ENCODE measurements at places on chromosomes 2 and 18. TPM values are rescaled to one million over a fixed set of nuclear protein-coding genes. Genes with fewer than 3 reads are reported as not detected.

The CRYGC gene
- total RNA-seq, result not detected

The TRIM43 gene
- total RNA-seq, result not detected

The SF3B6 gene
- total RNA-seq, result 143 TPM

The EGR4 gene
- 1.2 TPM for total RNA-seq

The EXOC6B gene
- 7.8 TPM for total RNA-seq

The CTAGE1 gene
- not detected for total RNA-seq

The SAG gene
- not detected for total RNA-seq

The SATB2 gene
- 0.07 TPM for total RNA-seq

The EML6 gene
- 0.83 TPM for total RNA-seq

The RIT2 gene
- total RNA-seq, result not detected

DNA sequence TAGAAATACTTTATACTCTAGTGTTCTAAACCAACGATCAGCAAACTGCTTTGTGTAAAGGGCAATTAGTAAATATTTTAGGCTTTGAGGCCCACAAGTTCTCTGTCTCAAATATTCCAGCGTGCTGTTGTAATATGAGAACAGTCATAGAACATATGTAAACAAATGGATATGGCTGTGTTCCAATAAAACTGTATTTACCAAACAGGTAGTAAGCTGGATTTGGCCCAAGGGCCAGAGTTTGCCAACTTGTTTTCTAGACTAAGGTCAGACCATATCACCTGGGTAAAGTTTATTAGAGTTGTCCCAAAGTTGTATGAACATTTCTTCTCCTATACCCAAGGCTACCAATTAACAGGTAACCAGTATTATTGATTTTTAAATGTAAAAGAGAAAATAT lies 303.2 kb upstream of the MC4R start:
- H3K36me3 ChIP-seq, result no peaks in the 10 kb centered on the region
- no peak for DNase-seq
- H3K27me3 ChIP-seq, result no peaks in the 10 kb centered on the region

GRCh38 chr2:3467654-3468053 lies 51.7 kb downstream of the ADI1 start:
- H3K4me3 ChIP-seq, result no peak overlapping the region
- DNase-seq, result no peak
- peaks cover 36% of the 10 kb centered on the region for H3K36me3 ChIP-seq
- H3K27ac ChIP-seq, result no peak overlapping the region
- no peaks in the 10 kb centered on the region for H3K4me1 ChIP-seq
- no peaks in the 10 kb centered on the region for H3K27me3 ChIP-seq

DNA sequence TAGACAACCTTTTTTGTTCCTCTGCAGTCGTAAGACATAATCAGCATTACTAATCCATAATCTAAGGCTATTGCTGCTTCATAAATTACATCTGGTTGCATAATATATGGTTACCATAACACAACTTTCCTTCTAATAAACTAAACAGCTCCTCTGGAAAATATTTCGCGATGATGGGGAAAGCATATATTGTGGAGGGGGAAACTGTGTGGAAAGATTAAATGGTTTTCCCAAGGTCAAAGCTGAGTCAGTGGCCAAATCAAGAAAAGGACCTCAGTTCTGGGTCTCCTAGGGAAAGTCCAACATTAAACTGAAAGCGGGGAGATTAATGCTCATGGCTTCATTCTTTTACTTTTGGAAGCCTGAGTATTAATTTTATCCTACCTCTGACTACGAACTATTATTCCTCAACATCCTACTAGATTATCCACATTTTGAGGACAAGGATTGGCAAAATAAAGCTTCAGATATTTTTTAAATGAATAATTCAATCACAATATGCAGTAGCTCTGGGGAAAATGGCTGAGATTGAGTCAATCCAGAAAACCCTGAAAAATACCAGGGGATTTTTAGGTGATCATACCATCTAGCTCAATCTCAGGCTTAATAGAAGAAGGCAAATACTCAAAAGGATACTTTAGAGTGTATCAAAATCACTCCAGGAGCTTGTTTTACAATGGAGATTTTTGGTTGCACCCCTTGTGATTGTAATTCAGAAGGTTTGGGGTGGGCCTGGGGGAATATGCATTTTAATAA lies 33.8 kb upstream of the STK17B start:
- no peaks in the 10 kb centered on the region for H3K27me3 ChIP-seq
- H3K36me3 ChIP-seq, result peaks cover 4% of the 10 kb centered on the region
- H3K27ac ChIP-seq, result no peak overlapping the region
- DNase-seq, result no peak
- H3K4me1 ChIP-seq, result peaks cover 40% of the 10 kb centered on the region
- H3K4me3 ChIP-seq, result no peak overlapping the region

DNA sequence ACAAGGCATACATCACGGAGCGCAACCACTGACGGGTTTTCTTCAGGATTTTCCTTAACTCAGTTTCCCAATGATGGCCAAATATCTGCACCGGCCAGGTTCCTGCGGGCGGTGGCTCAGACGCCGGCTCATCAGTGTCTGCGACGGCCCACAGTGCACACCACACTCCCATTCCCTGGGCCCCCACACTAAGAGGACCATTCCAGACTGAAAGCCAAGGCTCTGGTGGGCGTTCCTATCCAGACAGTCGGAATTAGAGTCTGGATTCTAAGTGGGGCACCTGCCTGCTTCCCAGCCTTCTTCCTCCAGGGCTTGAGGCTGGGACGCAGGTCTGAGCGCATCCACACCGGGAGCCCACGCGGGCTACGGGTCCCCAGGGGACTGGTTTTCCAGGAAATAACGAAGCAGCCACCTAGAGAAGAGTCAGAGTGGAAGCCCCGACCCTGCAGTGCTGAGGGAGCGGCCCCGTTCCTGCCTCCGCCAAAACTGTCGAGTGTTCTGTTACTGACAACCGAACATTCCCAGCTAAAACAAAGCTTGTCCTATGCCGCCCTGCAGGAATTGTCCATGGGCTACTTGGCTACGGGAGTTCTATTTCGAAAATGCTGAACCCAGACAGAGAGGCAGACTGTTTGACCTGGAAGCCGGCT lies 75.3 kb downstream of the TMEM18 start:
- no peak overlapping the region for H3K27ac ChIP-seq
- no peak for DNase-seq
- H3K36me3 ChIP-seq, result no peaks in the 10 kb centered on the region
- H3K27me3 ChIP-seq, result no peaks in the 10 kb centered on the region
- no peaks in the 10 kb centered on the region for H3K4me1 ChIP-seq

GRCh38 chr2:61179701-61180639 lies 18.0 kb downstream of the C2orf74 start:
- H3K27ac ChIP-seq, result peak overlapping the region; percentile 46
- peak overlapping the region; percentile 95 for H3K4me3 ChIP-seq
- peaks cover 59% of the 10 kb centered on the region for H3K36me3 ChIP-seq
- peaks cover 7% of the 10 kb centered on the region for H3K27me3 ChIP-seq
- DNase-seq, result no peak

- H3K4me3 ChIP-seq, result no peak overlapping the region
- DNase-seq, result no peak
- no peaks in the 10 kb centered on the region for H3K4me1 ChIP-seq
- H3K27me3 ChIP-seq, result no peaks in the 10 kb centered on the region
Observed at GRCh38 chr2:71716697-71717624, 263.6 kb downstream of the DYSF start.

DNA sequence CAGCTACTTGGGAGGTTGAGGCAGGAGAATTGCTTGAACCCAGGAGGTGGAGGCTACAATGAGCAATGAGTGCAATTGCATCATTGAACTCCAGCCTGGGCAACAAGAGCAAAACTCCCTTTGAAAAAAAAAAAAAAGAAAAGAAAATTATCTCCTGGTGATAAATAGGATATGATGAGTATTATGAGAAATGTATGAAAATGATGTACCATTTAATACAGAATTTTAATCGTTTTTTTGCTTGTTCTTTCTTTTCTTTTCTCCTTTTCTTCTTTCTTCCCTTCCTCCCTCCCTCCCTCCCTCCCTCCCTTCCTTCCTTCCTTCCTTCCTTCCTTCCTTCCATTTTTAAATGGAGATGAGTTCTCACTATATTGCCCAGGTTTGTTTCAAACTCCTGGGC lies 40.4 kb downstream of the TTC27 start:
- H3K4me1 ChIP-seq, result peaks cover 2% of the 10 kb centered on the region
- no peak overlapping the region for H3K4me3 ChIP-seq
- peaks cover 38% of the 10 kb centered on the region for H3K36me3 ChIP-seq

DNA sequence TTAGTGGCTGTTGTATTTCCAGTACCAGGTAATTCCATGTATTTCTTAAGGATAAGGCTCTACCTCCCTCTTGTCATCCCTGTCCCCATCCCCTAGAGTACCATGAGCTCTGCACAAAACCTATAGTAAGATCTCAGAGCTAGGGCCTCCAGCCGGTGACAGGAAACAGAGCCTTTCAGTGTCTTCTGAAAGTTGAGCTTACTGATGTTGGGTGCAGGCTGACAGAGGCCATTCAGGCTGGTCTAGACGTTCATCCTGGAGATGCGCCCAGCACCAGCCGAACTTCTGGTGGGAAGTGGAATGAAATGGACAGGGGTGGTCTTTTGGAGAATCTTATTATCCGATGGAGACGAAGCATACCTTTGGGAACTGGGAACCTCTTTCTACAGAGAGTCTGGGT lies 16.7 kb upstream of the LYPD6B start:
- no peak for DNase-seq
- H3K4me3 ChIP-seq, result no peak overlapping the region
- peaks cover 1% of the 10 kb centered on the region for H3K27me3 ChIP-seq
- H3K4me1 ChIP-seq, result peaks cover 6% of the 10 kb centered on the region
- no peak overlapping the region for H3K27ac ChIP-seq
- no peaks in the 10 kb centered on the region for H3K36me3 ChIP-seq

GRCh38 chr2:171895786-171896185 lies 1.7 kb upstream of the SLC25A12 start:
- peaks cover 2% of the 10 kb centered on the region for H3K27me3 ChIP-seq
- no peak overlapping the region for H3K27ac ChIP-seq
- no peak overlapping the region for H3K4me3 ChIP-seq
- H3K4me1 ChIP-seq, result peaks cover 28% of the 10 kb centered on the region
- DNase-seq, result no peak

DNA sequence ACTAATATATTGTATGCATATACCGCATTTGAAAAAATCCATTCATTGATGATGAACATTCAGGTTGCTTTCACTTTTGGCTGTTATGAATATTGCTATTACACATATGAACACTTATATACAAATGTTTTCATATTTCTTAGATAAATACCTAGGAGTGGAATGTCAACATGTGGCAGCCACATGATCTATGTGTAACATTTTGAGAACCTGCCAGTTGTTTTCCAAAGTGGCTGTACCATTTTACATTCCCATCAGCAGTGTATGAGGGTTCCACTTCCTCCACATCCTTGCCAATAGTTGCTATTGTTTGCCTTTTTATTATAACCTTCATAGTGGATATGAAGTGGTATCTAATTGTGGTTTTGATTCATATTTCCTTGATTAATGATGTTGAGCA lies 40.5 kb downstream of the CCDC85A start:
- H3K4me1 ChIP-seq, result no peaks in the 10 kb centered on the region
- H3K36me3 ChIP-seq, result no peaks in the 10 kb centered on the region
- no peak overlapping the region for H3K4me3 ChIP-seq
- no peak for DNase-seq
- no peak overlapping the region for H3K27ac ChIP-seq
- H3K27me3 ChIP-seq, result no peaks in the 10 kb centered on the region

GRCh38 chr18:59961070-59961469 lies 61.3 kb downstream of the PMAIP1 start:
- peaks cover 13% of the 10 kb centered on the region for H3K4me1 ChIP-seq
- peaks cover 26% of the 10 kb centered on the region for H3K27me3 ChIP-seq
- DNase-seq, result no peak
- H3K4me3 ChIP-seq, result no peak overlapping the region
- H3K27ac ChIP-seq, result no peak overlapping the region

- peaks cover 9% of the 10 kb centered on the region for H3K27me3 ChIP-seq
- H3K27ac ChIP-seq, result no peak overlapping the region
- no peaks in the 10 kb centered on the region for H3K4me1 ChIP-seq
- no peaks in the 10 kb centered on the region for H3K36me3 ChIP-seq
- no peak for DNase-seq
Observed at GRCh38 chr18:56492136-56492535, 146.3 kb downstream of the TXNL1 start.

- H3K36me3 ChIP-seq, result no peaks in the 10 kb centered on the region
- no peak for DNase-seq
- peaks cover 32% of the 10 kb centered on the region for H3K27me3 ChIP-seq
- no peak overlapping the region for H3K27ac ChIP-seq
- no peak overlapping the region for H3K4me3 ChIP-seq
Observed at GRCh38 chr2:54350426-54350825, 94.4 kb upstream of the TSPYL6 start.

GRCh38 chr18:1252936-1253335 lies 348.3 kb downstream of the ADCYAP1 start:
- DNase-seq, result no peak
- H3K36me3 ChIP-seq, result no peaks in the 10 kb centered on the region
- no peaks in the 10 kb centered on the region for H3K4me1 ChIP-seq
- H3K27ac ChIP-seq, result no peak overlapping the region
- H3K4me3 ChIP-seq, result no peak overlapping the region
- no peaks in the 10 kb centered on the region for H3K27me3 ChIP-seq

GRCh38 chr2:23483791-23484190 lies 98.8 kb downstream of the KLHL29 start:
- H3K27ac ChIP-seq, result peak overlapping the region; percentile 28
- peaks cover 22% of the 10 kb centered on the region for H3K4me1 ChIP-seq
- no peak overlapping the region for H3K4me3 ChIP-seq
- no peak for DNase-seq

GRCh38 chr18:48842259-48843061 lies 108.3 kb downstream of the SMAD7 start:
- H3K36me3 ChIP-seq, result no peaks in the 10 kb centered on the region
- H3K27ac ChIP-seq, result peak overlapping the region; percentile 87
- H3K4me3 ChIP-seq, result peak overlapping the region; percentile 65
- peaks cover 49% of the 10 kb centered on the region for H3K4me1 ChIP-seq
- peaks cover 3% of the 10 kb centered on the region for H3K27me3 ChIP-seq
- peak; percentile 87 for DNase-seq

- no peaks in the 10 kb centered on the region for H3K27me3 ChIP-seq
- peaks cover 20% of the 10 kb centered on the region for H3K4me1 ChIP-seq
- peak overlapping the region; percentile 91 for H3K27ac ChIP-seq
- H3K4me3 ChIP-seq, result peak overlapping the region; percentile 26
Observed at GRCh38 chr18:59848002-59848401, 51.8 kb upstream of the PMAIP1 start.

- H3K4me3 ChIP-seq, result no peak overlapping the region
- no peak for DNase-seq
- no peaks in the 10 kb centered on the region for H3K4me1 ChIP-seq
Observed at GRCh38 chr2:149213764-149214493, 116.5 kb upstream of the LYPD6 start.

DNA sequence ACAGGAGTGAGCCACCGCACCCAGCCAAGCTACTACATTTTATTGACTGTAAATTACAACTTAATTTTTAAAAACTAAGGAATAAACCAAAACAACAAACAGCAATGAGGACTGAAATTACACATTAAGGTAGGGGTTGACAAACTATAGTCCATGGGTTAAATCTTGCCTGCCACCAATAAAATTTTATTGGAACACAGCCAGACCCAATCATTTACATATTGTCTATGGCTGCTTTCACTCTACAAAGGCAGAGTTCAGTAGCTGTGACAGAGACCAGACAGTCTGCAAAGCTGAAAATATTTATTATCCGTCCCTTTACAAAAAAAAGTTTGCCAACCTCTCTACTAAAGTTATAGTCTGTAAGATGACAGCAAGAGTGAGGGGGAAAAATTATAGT lies 24.3 kb upstream of the UGP2 start:
- no peaks in the 10 kb centered on the region for H3K4me1 ChIP-seq
- H3K27me3 ChIP-seq, result peaks cover 18% of the 10 kb centered on the region
- H3K27ac ChIP-seq, result no peak overlapping the region
- H3K4me3 ChIP-seq, result no peak overlapping the region

- DNase-seq, result no peak
- no peak overlapping the region for H3K4me3 ChIP-seq
- H3K27me3 ChIP-seq, result no peaks in the 10 kb centered on the region
- H3K4me1 ChIP-seq, result peaks cover 12% of the 10 kb centered on the region
- H3K36me3 ChIP-seq, result peaks cover 16% of the 10 kb centered on the region
Observed at GRCh38 chr2:232300894-232301387, 77.6 kb upstream of the ALPP start.
